ENCODE measurements at places on chromosomes 7 and 10.

DNA sequence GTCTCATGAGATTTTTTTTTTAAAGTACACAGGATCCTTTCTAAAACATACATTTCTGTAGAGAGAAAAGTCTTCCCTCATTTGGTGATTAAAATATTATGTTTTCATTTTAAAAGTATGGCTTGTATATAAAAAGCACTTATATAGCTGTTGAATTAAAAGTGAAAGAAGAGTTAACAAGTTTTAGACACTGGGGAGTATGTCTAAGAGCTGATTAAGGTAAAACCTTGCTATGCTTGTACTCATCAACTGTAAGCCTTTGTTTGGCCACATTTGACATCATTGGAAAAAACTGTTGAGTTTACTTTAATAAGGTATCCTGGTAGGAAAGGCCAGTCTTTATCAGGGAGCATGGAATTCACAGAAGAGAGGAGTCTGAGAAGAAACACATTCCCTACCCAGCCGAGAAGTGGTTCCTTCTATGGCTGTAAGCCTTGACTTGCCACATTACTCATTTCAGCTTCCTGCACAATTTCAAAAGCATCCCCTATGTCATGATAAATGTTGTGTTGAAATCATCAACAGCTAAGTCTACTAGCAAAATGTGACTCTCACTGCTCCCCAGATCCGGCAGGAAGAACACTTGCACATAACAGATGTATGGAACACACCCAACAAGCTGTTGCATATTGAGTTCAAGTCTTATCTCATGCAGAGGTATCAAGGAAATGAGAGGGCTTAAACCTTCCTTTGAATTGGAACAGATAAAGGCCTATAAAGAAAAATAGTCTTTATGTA lies 171.8 kb upstream of the CDK1 start:
- DNase-seq: no peak

GRCh38 chr10:103969436-103969835 lies 2.5 kb downstream of the SLK start:
- no peak for DNase-seq

DNA sequence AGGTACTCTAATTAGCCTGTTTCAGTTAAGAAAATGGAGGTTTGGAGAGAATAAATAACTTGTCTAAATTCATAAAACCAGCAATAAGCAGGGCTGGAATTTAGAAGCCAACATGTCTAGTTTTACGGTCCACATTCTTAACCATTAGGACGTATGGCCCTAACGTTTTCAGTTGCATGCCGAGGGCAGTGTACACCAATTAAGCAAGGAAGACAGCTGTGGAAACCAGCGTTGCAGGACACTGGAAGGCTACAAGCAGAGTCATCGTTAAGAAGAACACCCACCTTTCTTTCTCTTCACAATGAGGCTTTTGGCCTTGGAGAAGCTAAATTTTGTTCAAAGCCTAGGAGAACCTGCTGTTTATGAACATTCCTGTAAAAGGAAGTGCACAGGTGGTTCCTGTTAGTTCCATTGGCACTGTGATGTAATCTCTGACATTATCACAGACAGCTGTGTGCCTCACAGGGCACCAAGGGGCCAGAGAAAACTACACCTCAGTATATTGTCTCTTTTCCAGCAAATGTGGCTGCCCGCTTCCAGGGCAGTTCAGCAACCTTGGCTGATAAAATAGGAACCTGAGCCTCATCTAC lies 21.0 kb downstream of the MPP7 start:
- DNase-seq: no peak

- no peak for DNase-seq
Measured at GRCh38 chr10:34814223-34814912, 728 bp downstream of the PARD3 start.

DNA sequence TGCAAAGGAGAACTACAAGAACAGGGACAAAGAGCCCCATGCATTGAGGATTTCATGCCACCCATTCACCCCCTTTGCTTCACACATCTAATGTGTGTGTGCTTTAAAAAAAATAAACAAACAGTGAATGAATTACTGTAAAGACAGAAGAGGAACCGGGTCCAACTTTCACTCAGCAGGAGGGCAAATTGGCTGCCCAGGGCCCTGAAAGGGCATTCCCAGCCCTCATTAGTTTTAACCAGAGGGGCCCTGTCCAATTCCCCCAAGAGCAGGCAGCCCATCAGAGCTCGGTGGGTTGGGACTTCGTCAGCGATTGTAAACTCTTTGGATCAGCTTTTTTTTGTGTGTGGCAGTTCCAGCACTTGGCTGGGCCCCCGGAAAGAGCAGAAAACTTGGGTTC lies 73.6 kb upstream of the PDZD8 start:
- no peak for DNase-seq

- no peak for DNase-seq
Measured at GRCh38 chr7:30920584-30921539, 9.2 kb downstream of the AQP1 start.

DNA sequence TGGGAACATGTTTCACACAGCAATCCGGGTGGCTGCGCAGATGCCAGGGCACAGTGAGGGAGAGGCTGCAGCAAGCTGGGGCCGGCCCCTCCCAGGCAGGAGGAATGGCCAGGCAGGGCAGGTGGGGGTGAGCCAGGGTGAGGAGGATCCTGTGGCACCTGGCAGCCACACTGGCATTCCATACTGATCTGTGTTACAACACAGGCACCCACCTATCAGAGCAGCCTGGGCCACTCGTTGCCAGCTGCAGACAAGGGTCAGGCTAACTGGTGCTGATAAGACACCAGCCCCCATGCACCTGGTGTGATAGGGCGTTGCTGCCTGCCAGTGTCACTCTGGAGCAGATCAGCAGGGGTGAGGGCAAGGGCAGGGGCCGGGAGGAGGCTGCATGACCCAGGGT lies 16.6 kb upstream of the RET start:
- DNase-seq: no peak

DNA sequence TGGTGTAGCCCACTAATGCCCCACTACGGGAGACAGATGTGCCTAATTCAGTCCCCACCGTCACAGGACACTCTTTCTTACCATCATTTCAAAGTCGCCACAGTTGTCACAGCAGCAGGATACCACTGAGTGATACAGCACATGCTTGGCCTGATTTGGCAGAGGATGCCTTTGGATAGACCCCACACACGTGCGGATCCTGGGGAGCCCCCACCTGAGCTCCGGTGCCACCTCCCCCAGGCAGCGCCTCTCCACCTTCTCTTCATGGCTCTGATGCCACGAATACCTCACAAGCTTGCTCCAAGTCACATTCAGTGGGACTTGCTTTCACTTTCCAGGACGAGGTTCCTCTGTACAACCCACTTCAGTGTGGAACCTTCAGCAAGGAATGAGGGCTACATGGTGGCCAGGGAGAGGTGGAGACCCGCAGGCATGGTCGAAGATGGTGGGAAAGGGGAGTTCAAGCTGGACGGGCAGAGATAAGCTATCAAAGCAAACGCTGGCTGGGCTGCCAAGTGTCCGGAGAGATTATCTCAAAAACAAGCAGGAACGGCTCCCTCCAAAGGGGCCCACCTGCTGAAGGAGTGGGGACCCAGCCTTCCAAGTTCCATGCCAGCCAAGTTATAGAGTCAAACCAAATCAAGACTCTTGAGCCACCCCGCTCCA lies 107.4 kb downstream of the ZRANB1 start:
- DNase-seq: no peak

- no peak for DNase-seq
Measured at GRCh38 chr10:49093922-49094321, 21.4 kb downstream of the VSTM4 start.

GRCh38 chr10:71633920-71634319 lies 85.7 kb downstream of the C10orf105 start:
- no peak for DNase-seq

GRCh38 chr10:28837613-28838390 lies 160.5 kb downstream of the BAMBI start:
- DNase-seq: no peak

GRCh38 chr7:27793780-27794179 lies 53.8 kb downstream of the TAX1BP1 start:
- DNase-seq: no peak

DNA sequence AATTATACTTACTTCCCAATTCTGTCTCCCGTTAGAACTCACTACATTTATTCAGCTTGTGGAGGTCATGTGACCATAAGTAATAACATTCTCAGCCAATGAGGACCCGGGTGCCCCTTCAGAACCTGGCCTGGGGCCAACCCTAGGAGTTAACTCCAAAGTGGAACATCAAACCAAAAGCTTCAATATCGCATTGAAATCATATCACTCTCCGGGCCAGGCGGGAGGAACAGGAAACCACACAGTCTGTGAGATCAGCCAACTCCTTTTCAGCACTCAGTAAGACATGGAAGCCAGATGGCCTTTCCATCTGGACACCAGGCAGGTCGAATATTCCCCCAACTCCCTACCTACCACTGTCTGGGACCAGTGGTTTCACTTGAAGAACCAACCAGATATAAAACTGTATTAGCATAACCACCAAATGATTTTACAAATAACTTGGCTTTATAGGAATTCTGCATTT lies 5.5 kb downstream of the CREB3L2 start:
- DNase-seq: no peak

DNA sequence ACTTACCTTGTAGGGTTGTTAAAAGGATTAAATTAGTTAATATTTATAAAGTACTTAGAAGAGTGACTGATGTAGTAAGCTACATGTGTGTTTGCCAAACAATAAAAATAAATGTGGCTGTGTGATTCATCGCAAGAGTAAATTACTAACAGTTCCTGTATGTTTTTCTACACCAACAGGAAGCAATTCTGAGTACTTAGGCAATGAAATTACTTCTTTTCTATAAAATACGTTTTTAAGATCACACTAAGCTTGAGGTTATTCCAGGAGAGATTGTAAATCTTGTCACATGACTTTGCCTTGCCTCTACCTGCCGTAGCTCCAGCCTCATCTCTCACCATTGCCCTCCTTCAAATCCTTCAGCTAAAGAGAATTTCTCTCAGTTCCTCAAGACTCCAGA lies 18.1 kb upstream of the GSTK1 start:
- DNase-seq: no peak

- no peak for DNase-seq
Measured at GRCh38 chr7:135168489-135169140, 1.9 kb downstream of the CYREN start.

DNA sequence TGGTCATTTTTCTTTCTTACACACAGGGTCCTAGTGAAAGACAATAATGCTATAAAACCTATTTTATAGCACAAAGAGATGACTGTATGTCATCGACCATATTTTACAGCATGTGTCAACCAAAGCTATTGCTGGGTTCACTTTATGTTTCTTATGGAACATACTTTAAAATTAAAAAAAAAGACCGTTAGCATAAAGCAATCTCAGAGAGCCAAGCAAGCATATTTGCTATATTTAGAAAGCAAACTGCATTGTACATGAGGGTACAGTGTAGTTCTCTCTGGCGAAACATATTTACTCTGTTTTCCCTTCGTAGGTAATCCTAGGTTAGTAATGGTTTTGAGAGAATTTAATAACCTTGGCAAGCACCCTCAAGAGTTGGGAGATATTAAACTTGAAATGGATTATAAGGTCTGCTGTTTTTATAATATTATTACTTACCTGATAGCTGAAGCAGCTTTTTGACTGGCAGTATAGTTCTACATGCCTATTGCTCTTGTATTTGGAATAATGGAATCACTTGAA lies 244.2 kb upstream of the POM121L12 start:
- no peak for DNase-seq

DNA sequence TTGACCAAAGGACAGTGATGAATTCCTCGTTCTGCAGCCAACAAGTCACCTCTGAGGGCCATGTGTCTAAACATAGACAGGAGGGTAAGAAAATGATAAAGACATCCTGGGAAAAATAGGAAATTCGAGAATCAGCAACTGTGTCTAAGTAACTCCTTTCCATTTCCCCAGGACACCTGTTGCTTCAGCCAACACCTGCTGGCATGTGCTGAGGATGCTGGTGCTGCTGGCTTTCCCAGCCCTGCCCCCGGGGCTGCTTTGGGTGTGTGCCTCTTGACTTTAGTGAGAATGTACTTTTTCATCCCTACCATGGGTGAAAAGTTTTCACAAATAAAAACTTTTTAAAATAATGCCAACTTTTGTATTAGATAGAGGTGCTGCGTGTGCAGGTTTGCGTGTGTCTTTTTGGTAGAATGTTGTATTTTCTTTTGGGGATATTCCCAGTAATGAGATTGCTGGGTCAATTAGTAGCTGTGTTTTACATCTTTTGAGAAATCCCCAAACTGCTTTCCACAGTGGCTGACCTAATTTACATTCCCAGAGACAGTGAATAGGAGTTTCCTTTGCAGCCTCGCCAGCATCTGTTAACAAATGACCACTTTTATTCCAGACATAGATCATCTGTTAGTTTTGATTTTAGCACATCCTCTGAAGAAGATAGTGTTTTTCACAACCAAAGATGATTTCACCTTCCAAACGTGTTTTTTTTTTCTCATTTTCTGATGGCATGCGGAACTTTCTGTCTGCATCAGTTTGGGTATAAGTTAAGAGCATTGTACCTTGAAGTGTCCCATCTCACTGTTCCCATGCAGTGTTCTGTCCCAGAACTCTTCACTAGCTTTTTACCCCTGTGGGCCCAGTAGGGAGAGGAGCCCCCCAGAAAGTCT lies 104.2 kb upstream of the ACBD5 start:
- no peak for DNase-seq

DNA sequence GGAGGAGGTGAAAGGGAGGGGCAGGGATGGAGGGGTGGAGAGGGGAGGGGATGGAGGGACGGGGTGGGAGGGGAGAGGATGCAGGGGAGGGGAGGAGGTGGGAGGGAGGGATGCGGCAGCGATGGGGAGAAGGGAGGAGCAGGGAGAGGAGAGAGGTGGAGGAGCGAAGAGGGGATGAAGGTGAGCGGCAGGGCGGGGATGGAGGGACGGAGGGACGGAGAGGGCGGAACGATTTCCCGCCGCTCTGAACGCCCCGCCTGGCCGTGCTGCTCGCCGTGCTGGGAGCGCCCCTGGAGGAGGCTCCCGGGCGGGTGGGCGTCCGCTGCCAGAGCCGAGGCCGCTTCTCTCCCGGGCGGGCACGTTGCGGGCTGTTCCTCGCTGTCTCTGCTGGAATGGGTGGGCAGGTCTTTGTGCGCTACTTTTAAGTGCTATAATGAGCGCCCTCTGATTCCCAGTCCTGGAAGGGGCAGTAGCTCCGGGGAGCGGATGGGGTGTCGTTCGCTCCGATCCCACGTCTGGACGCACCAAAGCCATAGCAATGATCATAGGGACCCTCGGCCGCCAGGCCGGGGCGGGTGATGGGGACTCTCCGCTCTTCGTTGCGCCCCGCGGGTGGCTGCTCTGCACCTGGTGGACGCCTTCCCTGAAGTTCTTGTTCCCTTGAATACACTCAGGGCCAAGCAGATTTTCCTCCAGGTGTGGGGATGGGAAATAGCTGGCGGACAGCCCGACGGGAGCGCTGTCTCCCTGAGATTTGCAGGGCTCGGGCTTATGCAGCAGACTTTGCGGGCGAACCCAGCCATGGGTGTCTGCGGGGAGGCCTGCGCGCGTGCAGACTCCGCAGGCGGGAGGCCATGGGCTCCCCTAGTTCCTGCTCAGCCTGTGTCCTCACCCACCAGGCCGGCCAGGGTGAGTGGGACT lies 81.1 kb upstream of the CPXM2 start:
- no peak for DNase-seq

- DNase-seq: no peak
Measured at GRCh38 chr7:156820445-156821063, 72.4 kb downstream of the LMBR1 start.

Data from effector memory CD4-positive, alpha-beta T cell (primary cell).